ENCODE measurements at places on chromosomes 2 and 18. TPM values are rescaled to one million over a fixed set of nuclear protein-coding genes. Genes with fewer than 3 reads are reported as not detected.

DNA sequence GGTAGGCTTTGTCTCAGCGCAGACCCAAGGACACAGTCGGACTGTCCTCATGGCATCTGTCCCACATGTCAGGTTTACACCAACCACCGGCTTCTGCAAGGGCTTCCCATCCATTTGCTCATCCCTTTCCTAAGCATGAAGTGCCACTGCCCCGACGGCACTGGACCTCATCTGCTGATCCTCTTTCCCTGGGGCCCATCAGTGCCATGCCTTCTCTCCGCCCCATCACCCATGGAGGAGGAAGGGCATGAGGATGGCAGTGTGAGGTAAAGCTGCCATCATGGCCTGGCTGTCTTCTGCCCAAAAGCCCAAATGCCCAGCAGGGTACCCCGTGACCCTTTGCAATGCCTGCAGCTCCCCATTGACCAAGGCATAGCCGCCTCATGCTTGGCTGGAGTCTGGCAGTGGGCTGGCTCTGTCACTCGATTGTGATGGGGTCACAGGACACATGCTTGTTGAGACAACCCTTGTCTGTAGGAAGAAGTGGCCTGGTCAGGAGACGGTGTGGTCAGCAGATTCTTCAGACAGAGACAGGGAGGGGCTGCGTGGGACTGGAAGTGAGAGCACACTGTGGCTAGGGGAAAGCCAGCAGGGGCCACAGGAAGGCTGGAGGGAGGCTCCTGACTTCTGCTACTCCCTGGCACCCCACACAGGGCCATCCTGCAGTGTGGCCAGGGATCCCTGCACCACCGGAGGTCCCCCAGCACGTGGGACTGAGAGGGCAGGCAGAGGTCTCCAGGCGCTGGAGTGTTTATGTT lies 493.7 kb upstream of the HS6ST1 start:
- no peak for DNase-seq

DNA sequence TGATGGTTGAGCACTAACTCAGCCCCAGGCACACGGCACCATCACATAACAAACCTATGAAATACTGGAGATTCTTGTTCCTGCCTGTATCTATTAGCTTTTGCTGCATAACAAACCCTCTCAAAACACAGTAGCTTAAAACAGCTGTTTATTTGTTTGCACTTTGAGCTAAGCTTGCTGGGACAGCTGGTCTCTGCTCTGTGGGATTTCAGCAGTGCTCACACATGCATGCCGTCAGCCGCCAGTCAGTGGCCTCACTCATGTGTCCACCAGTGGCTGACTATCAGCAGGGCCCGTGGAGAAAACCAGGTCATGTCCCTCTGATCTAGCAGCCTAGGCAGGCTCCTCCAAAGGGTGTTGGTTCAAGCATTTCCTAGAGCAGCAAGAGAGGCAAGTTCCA lies 52.8 kb upstream of the RAB12 start:
- DNase-seq: no peak

DNA sequence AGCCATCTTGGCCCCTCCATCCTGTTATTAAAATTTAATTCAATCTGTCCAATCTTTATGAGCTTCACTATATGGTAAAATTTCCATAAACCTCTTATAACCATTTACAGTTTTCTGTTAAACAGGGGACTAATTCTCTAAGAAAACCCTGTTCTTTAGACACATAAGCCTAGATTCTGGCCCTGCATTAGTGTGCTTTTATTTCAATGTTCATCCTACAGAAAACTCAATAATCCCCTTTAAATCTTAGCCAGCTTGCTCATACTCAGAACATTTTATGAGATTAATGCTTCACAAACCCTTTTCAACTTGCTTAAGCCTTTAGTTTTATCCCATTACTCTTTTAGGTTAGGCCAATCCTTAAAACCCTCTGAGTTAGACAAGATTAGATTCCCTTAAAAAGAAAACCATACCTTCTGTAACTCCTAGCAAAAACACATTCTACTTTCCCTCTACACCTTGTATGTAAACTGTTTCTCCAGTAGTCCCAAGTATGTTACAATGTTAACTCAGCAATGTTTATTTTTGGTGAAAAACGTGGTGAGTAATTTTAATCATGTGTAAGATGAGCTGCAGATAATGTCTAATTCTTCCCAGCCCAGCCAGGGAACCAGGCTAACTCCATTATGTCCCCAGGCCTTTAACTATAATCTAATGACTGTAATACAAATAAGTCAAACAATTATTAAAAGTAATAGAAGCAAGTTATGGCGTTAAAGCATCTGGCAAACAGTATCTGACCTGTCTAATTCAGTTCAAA lies 1953.4 kb upstream of the LRRTM1 start:
- no peak for DNase-seq

GRCh38 chr2:36476411-36476810 lies 120.8 kb downstream of the CRIM1 start:
- DNase-seq: peak; percentile 70

DNA sequence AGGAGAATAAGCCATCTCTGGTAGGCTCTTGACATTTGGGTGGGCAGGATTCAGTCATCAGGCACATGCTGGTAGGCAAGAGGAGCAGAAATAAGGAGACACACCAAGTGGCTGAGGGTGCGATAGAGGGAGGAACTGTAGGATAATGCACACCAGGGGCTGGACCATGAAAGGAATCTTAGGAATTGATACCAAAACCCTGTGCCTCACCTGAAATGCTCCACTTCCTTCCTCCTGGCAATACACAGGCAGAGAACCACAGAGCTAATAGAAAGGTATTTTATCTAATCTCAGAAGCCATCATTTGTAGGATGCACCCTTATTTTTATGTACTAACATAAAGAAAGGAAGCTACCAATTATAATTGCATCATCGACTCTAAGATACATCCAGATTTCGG lies 4.4 kb upstream of the CYP1B1 start:
- DNase-seq: no peak

- DNase-seq: peak; percentile 86
Observed at GRCh38 chr2:156476850-156477206, 40.6 kb downstream of the GPD2 start.

DNA sequence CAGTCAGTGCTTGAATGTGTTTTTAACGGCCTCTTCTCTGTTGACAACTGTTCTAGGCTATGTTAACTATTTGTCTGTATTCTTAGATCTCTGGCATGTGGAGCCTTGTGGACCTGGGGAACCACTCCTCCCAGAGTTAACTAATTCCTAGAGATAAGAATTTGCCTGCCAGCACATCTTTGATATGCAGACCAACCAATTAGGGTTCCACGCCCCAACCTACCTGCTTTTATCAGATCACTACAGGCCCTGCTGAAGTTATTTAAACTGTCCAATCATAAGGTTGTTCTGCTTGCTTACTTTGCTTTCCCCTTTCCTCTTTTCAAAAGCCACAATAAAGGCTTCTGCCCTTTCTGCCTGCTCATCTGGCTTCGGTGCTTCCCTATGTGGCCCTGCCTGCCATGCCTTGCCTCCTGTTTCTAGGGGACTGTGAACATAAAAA lies 8.5 kb upstream of the CYBRD1 start:
- no peak for DNase-seq

DNA sequence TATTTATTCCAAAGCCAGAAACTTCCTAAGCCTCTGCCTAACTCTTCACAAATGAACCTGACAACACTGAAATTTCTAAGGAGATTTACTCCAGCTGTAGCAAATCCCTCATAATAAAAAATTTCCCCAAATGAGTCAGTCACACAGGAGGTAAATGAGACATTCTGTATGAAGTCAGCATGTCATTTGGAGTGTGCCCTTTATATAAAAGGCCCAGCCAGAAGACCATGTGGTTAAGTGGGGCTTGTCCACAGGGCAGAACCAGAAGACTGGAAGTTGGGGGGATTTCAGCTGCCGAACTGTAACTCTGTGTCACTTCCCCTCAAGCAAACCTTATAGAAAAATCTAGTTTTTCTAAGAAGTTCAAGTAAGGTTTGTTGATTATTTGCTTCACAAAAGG lies 30.2 kb downstream of the NRP2 start:
- peak; percentile 85 for DNase-seq

GRCh38 chr18:56269958-56270357 lies 368.4 kb downstream of the TXNL1 start:
- DNase-seq: no peak

The RUFY4 gene
- not detected for total RNA-seq

The GPR39 gene
- total RNA-seq: 8.2 TPM

The UPP2 gene
- not detected for total RNA-seq

The OTOS gene
- not detected for total RNA-seq

The ABHD1 gene
- total RNA-seq: not detected

The POMC gene
- not detected for total RNA-seq

The HOXD3 gene
- 0.30 TPM for total RNA-seq

Measured in M059J (cell line).